ENCODE measurements at places on chromosomes 3 and 15.

DNA sequence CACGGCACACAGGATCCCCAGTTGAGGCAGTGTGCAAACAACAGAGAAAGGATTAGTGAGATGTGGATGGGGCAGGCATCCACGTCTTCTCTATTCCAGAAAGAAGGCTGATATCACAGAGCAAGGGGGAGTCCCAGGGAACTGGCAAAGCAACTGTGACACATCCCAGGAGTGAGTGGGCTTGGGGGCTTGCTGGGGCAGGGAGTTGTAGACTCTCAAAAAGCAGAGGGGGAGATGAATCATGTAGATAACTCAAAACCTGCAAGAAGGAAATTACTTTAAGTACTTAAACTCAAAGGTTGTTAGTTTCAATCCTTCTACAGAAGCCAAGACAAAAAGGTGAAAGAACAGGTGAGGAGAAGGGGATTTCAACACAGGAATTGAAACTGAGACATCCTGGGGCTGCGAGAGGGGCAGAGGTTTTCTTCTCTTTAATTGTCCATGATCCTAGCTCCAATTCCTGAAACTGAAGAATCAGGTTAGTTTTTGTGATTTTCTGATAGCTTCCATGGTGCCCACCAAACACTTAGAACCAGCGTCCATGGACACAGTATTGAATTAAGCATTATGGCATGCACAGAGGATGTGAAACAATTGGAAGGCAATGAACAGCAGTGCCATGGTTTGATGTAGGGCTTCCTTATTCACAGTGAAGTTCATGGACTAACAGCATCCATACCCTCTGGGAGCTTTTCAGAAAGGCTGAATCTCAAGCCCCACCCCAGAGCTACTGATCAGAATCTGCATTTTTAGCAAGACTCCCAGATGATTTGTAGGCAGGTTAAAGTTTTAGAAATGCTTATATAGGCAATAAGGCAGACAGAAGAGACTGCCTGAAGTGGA, 52.0 kb downstream of the CCR3 start:
- no peak for DNase-seq

- DNase-seq: no peak
Observed at GRCh38 chr3:128218548-128219257, 65.4 kb downstream of the EEFSEC start.

GRCh38 chr15:69000091-69000490, 14.4 kb upstream of the NOX5 start:
- no peak for DNase-seq

DNA sequence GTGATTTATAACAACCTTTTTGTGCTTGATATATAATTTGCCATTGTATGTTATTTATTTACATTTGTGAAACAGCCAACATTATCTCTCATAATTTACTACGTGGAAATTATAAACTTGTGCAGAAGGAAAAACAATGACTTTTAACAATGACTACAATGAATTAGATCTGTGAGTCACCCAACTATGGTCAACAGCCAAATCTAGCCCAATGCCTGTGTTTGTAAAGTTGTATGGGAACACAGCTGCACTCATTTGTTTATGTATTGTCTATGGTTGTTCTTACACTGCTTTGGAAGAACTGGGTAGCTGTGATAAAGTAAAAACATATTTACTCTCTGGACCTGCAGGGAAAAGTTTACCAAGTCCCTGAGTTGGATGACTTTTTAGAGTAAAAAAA, 110.4 kb downstream of the OTOL1 start:
- no peak for DNase-seq

- no peak for DNase-seq
Observed at GRCh38 chr3:18079739-18080138, 337.3 kb upstream of the TBC1D5 start.

GRCh38 chr15:90419738-90420406, 31.8 kb downstream of the IQGAP1 start:
- DNase-seq: no peak

GRCh38 chr3:160643994-160644393, 33.0 kb upstream of the ARL14 start:
- no peak for DNase-seq

- no peak for DNase-seq
Observed at GRCh38 chr3:194278186-194278845, 72.8 kb downstream of the CPN2 start.

DNA sequence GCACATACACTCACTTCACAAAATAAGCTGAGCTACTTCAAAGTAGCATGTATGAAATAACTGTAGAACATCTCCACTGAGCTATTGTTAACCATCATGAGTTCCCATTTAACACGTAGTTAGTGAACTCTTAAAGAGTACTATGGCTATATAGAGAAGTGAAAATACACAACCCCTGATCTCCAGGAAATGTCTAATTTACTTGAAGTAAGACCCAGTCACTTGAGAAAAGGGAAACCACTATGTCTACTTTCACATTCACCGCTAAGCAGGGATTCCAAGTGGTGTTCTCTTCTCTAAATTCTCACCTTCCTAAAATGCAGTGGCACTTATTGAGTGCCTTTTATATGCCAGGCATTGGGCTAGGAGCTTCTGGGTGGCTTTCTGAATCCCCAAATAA, 35.0 kb upstream of the COLQ start:
- DNase-seq: no peak

DNA sequence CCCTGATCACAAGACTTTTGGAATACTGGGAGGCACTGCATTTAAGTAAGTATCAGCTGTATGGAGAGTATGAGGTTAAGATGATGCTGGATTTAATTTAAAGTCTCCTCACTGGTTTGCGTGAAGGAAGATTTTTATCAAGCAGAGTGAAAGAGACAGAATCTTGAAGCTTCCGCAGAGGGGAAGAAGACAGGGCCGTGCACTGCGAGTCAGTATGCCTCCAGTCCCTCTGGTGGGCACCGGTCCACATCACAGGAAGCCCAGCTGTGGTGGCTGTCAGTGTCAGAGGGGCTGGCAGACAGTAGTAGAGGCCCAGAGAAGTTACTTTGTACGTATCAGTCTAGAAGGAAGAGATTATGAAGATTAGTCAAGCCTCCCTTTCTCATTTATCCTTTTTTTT, 379.0 kb upstream of the TPRG1 start:
- no peak for DNase-seq
